ENCODE measurements at places on chromosomes 13 and 19.

DNA sequence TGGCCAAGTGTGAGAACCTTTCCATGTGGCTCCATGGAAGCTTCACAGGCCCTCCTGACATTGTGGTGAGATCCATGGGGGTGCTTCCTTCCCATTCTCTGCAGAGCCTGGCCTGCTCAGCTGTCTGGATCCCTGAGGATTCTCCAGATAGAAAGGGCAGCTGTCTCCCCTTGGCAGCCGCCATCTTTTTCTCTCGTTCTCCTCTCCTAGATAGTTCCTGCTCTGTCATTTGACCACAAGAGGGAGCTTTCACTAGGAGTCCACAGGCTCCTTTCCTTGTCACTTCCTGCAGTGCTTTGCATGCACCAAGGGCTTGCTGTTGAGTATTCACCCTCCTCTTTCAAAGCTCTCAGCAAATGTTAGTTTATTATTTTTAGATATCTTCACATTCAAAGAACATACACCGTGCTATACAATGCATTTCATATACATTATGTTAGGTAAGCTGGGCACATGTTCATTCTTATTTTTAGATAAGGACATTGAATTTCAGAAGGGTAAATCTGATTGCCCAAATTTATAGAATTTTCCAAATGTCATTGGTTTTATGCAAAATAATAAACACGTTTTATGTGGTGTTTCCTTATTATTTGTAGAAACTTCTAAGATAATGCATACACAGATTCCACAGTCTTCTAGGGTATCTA is 133.2 kb downstream of the FRY start:
- DNase-seq, result no peak

DNA sequence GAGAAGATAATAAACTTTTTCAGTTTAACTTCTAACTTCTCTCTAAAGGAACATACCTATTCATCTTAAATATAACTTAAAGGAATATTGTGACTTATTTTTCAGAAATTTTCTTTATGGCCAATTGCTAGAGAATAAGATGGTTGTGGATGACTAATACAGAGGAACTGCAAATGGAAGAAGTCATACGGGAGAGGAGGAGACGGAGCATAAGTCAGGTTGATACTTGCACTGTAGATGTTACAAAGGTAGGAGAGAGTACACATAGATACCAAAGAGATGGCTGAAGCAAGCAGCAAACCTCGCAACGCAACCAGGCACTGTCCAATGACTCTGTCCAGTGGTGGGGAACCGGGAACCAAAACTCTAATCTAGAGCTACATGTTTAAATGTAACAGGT is 963.4 kb downstream of the PCDH9 start:
- no peak for DNase-seq

- DNase-seq, result no peak
These were observed 408.0 kb downstream of the DIAPH3 start for GRCh38 chr13:59755632-59756290.

GRCh38 chr19:13633109-13633508 is 126.8 kb upstream of the CACNA1A start:
- no peak for DNase-seq

- no peak for DNase-seq
These were observed 8.3 kb upstream of the TLE6 start for GRCh38 chr19:2969104-2969504.
